ENCODE measurements at places on chromosomes 1 and 21.

DNA sequence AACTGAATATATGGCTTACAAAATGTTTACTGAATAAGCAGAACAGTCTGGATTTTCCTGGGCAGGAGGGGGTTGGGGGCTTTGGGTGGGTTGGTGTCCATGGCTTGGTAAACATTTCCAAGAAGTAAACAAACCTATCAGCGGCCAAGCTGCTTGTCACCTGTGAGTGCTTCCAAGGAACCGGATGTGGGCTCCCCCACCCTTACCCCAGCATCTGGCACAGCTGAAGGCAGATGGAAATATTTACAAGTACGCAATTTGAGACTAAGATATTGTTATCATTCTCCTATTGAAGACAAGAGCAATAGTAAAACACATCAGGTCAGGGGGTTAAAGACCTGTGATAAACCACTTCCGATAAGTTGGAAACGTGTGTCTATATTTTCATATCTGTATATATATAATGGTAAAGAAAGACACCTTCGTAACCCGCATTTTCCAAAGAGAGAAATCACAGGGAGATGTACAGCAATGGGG is at the start of gene CLCA1:
CLCA1 (plus strand) TSS at position 427 of the 477 bp plus-strand sequence; CDS start at position 472, 45 bp downstream.
- DNase-seq: no peak

DNA sequence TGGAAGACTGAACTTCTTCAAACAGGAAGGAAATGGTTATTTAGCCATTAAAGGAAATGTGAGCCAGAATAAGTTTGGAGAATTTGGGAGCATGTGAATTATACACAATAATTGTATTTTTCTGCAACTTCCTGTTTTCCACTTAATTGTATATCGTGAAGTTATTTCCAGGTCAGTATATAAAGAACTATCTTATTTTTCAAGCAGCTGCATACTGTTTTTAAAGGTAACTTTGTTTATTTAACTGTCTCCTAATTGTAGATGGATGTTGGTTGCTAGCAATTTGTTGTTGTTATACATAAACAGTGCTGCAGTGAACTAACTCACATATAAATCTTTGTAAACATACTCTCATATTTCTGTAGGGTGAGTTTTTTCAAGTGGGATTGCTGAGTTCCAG is 180.3 kb downstream of the HLX start:
- no peak for DNase-seq

DNA sequence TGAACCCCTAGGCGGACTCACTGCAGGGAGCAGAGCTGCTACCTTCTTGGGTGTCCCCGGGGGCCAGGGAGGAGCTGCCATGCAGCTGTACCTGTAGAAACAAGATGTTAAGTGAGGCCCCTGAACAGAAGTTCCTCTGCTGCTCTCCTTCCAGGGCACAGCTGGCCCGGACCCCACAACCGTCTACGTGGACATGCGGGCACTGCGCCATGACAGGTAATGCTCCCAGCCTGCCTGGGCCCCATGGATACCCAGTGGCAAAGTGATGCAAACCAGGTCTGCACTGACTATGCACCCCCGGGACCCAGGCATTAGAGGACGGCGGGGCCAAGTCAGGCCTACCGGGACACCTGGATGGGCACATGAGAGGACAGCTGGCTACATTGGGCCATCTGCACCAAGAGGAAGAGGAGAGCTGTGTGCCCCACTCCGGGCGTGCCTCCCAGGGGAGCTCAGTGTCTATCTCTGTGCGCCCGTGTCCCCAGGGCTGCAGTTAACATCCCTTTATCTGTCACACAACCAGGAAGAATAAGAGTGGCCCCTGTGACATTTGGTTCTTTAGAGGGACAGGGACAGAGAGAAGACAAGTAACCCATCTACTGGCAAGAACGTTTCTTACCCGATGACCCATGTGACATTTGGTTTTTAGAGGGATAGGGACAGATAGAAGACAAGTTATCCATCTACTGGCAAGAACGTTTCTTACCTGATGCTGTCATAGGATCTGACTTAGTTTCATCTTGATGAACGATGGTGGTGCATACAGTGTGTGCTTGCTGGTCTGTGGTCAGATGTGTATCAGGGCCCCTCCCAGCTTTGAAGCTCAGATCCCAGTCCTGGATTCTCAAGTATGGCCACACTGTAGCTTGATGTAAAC is 44.1 kb downstream of the S100B start:
- DNase-seq: no peak

- DNase-seq: no peak
These were observed 34.4 kb upstream of the CYP4B1 start for GRCh38 chr1:46764402-46764801.

- DNase-seq: no peak
These were observed 119.8 kb downstream of the PLPPR5 start for GRCh38 chr1:98884864-98885263.

GRCh38 chr21:45950740-45951515 is 30.6 kb upstream of the COL6A1 start:
- no peak for DNase-seq

GRCh38 chr21:44867464-44867863 is 6.0 kb downstream of the PTTG1IP start:
- no peak for DNase-seq

DNA sequence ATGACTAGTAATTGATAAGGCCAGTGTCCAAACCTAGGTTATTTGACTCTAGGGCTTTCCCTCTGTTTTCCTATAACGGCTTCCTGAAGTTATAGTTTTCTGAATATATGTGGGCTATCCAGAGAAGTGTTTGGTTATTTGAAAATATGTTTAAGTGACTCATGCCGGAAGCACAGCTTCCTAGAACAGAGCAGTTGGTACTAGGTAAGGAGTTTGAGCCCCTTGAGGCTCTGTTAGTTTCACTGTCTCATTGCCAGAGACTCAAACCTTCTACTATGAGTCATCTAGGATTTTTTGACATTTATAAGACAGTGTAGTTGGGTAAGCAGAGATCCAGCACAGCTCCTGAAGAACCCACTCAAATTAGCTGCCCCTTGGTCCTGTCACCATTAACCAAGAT is 27.1 kb upstream of the LEPR start:
- DNase-seq: no peak

DNA sequence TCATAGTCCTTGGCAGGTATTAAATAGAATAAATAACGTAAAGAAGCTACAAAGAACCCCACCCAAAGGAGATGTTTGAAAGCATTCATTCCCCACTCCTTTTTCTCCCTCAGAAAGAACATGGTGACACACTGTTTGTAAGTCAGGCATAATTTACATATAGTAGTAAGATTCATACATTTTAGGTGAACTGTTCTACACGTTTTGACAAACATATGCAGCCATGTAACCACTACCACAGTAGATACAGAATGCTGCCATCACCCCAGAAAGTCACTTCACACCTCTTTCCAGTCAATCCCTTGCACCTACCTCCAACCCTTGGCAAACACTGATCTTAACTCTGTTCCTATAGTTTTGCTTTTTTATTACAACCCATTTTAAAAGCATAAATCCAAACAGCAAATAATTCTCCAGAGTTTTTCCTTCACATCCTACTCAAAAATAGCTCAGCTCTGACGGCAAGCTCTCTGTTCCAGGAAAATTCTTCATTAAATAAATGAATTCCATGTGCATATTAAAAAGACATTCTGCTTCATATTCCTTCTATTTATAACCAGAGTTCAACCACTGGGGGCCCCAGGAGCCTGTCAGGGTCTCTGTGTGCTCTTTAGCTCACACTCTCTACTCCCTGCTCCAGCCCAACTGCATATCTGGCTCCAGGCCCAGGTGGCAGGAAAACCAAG is 258.8 kb downstream of the PLPP3 start:
- no peak for DNase-seq

DNA sequence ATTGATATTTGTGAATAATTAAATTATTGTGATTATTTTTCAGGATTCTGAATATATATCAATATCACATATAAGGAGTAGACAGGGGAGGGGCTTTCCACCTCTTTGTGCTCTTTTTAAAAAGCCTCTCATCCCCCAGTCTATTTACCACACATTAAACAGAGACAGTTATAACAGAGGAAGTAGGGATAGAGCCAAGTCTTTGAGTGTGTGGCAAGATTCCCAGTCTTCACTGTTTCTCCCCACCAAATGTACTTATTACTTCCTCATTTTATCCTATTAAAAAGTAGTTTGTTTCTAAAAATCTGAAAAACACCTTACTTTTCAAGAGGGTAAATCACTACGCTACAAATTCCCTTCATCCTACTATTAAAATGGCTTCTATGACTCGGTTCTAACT is 46.7 kb downstream of the EPS15 start:
- no peak for DNase-seq

DNA sequence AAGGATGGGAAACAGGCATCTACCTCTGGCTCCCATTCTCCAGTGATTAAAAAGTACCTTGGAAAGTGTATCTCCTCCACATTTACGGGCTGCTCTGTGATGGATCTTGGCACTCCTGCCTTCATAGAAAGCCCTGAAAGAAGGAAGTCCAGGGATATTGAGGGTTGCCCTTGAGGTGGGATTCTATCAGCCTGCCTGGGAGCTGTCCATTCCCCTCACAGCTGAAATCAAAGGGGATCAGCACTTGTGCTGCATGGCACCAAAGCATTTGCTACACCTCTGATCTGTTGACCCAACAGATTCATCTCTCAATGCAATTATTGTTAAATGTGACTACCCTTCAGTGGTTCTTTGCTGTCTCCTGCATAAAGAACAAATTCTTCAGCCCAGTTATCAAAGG is 442.0 kb upstream of the RUNX1 start:
- no peak for DNase-seq

GRCh38 chr1:27658951-27659496 is 13.0 kb downstream of the IFI6 start:
- DNase-seq: no peak

DNA sequence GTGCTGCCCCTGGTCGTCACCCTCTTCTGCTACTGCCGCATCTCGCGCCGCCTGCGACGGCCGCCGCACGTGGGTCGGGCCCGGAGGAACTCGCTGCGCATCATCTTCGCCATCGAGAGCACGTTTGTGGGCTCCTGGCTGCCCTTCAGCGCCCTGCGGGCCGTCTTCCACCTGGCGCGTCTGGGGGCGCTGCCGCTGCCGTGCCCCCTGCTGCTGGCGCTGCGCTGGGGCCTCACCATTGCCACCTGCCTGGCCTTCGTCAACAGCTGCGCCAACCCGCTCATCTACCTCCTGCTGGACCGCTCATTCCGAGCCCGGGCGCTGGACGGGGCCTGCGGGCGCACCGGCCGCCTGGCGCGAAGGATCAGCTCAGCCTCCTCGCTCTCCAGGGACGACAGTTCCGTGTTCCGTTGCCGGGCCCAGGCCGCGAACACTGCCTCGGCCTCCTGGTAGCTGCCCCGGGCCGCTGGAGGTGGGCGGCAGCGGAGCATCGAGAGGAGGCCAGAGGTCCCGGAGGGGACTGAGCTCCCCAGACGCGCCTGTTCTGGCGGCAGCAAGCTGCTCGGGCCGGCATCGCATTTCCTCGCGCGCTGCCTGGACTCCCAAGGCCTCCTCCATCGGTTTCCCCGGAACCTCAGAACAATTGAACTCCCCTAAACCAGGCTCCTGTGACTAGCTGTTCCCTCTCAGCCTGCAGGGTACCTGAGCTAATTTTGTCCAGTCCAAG is 1.1 kb downstream of the GPR25 start:
- DNase-seq: no peak

GRCh38 chr1:53579221-53580008 is 120.2 kb downstream of the DMRTB1 start:
- no peak for DNase-seq

DNA sequence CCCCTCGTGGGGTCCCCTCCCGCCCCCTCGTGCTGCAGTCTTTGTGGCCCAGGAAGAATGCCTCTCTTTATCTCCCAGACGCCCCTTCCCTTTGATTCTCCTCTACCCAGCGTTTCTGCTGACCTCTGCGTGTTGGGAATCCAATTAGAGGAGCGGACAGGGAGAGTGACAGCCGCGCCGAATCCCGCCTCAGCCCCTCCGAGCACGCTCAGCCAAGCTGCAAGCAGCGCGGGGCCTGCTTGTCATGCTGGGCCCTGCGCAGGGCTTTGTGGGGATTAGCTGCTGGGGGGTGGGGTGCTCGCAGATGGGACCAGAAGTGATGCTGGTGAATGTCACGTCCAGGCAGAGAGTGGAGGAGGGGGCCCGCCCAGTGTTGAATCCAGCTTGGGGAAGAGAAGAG is 91.1 kb downstream of the EPHB2 start:
- DNase-seq: no peak

DNA sequence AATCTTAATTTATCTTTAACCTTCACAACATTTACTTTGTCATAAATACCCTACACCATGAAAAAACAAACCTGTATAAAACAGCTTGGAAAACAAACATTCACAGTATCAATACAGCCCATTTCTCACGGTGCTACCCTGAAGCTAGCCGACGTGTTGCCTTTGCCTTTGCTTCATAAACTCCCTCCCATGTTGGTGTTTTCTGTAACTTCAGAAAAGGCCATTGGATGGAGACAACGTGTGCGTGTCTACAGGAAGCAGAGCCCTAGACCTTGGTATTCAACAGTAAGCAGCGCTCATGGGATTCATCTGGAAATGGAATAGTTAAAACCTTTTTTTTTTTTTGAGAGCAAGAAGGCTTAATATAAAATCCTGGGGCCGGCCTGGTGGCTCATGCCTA is 7.2 kb upstream of the PRDM15 start:
- no peak for DNase-seq

DNA sequence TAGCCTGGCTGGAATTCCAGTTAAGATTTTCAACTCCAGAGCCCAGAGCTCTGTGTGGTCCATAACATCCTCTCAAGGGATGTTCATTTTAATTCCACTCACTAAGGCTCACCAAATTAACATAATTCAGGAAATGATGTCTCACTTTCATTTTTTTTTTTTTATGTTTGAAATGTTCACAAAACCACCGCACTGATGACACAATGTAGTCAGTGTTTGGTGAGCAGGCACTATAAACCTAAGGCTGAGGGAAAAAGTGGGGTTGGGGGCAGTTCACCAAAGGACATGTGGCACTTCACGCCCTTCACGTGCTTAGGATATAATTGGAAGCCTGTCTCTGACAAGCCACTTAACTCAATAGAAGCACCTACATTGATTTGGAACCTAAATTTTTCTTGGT is 177.3 kb upstream of the CAMK1G start:
- no peak for DNase-seq

GRCh38 chr1:25657883-25658760 is 41.5 kb downstream of the MAN1C1 start:
- DNase-seq: no peak

DNA sequence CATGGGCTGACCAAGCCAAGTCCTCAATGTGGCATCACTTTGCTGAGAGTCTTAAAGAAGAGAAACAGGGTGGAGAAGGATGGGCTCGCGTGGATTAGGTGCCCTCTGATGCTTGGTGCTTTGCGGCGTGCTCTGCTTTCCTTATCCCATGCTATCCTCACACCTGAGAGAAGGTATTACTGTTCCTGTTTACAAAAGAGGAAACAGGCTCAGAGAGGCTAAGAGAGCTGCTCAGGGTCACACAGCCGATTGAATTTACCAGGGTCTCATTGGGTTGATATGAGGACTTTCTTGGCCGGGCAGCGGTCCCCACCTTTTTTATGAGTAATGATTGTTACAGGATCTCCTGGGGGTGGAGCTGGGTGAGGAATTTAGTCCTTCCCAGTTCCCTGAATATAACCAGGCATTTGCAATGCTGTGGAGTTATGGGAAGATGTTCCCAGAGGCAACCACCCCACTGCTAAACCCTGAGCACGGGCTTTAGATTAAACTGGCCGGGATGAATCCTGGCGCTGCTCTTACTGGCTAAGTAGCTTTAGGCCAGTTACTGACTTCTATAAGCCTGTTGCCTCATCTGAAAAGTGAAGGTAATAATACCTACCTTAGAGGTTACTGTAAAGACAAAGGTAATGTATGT is 4.5 kb downstream of the ASCL5 start:
- no peak for DNase-seq

GRCh38 chr1:199700551-199700950 is 327.0 kb upstream of the NR5A2 start:
- no peak for DNase-seq

GRCh38 chr21:32566741-32567389 is 18.5 kb downstream of the TCP10L start:
- DNase-seq: no peak

- DNase-seq: no peak
These were observed 62.1 kb downstream of the DOP1B start for GRCh38 chr21:36218691-36219090.

Measured in stimulated activated CD8-positive, alpha-beta memory T cell treated with anti-CD3 and anti-CD28 coated beads, Interleukin-7, amount 100 ng/mL, for 1 hour (primary cell).